Naive B cell (primary cell): ENCODE measurements at places on chromosomes 5 and 9. TPM values are rescaled to one million over a fixed set of nuclear protein-coding genes. Genes with fewer than 3 reads are reported as not detected.

DNA sequence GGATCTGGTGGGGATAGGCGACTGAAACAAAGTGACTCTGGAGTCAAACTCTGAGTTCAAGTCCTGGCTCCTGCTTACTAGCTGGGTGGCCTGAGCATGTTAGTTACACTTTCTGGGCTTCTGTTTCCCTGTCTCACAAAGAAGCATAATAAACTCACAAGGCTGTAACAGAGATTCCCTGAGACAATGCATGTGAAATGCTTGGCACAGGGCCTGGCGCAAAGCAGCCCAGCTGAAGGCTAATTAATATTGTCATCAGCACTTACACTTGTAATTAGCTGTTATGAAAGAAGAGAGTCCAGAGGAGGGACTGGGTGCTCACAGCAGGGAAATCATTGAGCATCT is 64.1 kb upstream of the SPOCK1 start:
- H3K4me3 ChIP-seq: no peak overlapping the region
- H3K27me3 ChIP-seq: peaks cover 25% of the 10 kb centered on the region
- H3K36me3 ChIP-seq: no peaks in the 10 kb centered on the region
- H3K27ac ChIP-seq: no peak overlapping the region

MYOT gene
- not detected for polyA plus RNA-seq

GRCh38 chr5:56006600-56006999 is 11.8 kb upstream of the IL6ST start:
- H3K4me1 ChIP-seq: peaks cover 12% of the 10 kb centered on the region
- no peaks in the 10 kb centered on the region for H3K27me3 ChIP-seq
- H3K27ac ChIP-seq: no peak overlapping the region
- no peak for DNase-seq
- no peak overlapping the region for H3K4me3 ChIP-seq

SLC2A6 gene
- 34.6 TPM for polyA plus RNA-seq
